HepG2 (cell line): ENCODE measurements at places on chromosomes 2 and 18.

- no peak overlapping the region for H3K27ac ChIP-seq
- no peaks in the 10 kb centered on the region for H3K27me3 ChIP-seq
- H3K4me1 ChIP-seq = peaks cover 41% of the 10 kb centered on the region
- H3K4me3 ChIP-seq = no peak overlapping the region
- no peaks in the 10 kb centered on the region for H3K36me3 ChIP-seq
Measured at GRCh38 chr18:50126471-50126870, 68.5 kb downstream of the MYO5B start.

DNA sequence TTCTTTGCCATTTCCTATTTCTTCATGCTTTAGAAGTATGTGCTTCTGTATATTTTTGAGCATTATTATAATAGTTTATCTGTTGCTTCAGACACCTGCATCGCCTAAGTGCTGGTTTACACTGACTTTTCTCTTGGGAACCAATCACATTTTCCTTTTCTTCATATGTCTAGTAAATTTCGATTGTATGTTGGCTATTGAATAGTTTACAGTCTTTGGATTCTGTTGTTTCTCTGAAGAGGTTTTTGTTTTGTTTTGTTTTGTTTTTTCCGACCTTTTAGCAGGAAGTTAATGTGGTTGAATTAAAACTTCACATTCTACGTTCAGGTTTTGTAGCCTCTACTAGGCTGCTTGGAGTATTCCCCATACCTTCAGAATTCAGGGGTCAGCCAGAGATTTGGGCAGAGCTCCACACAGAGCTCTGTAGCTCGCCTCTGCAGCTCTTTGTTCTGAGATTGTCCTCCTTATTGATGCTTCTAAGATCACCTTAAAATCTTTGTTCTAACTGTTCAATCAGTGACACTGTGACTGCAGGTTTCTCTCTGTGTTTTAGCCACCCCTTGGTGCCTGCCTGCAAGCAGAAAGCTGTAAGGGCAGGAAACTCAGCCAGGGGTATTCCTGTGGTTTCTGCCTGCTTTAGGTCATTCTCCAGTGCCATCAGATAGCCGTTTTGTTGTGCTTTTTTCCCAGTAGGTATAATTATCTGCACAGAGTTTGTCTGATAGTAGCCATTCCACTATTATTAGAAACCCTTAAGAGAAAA lies 83.4 kb downstream of the FAM168B start:
- DNase-seq = no peak
- no peaks in the 10 kb centered on the region for H3K36me3 ChIP-seq
- H3K4me1 ChIP-seq = no peaks in the 10 kb centered on the region

- no peaks in the 10 kb centered on the region for H3K36me3 ChIP-seq
- no peak overlapping the region for H3K27ac ChIP-seq
- no peaks in the 10 kb centered on the region for H3K4me1 ChIP-seq
- H3K4me3 ChIP-seq = no peak overlapping the region
Measured at GRCh38 chr2:30985493-30986230, 152.6 kb downstream of the GALNT14 start.

DNA sequence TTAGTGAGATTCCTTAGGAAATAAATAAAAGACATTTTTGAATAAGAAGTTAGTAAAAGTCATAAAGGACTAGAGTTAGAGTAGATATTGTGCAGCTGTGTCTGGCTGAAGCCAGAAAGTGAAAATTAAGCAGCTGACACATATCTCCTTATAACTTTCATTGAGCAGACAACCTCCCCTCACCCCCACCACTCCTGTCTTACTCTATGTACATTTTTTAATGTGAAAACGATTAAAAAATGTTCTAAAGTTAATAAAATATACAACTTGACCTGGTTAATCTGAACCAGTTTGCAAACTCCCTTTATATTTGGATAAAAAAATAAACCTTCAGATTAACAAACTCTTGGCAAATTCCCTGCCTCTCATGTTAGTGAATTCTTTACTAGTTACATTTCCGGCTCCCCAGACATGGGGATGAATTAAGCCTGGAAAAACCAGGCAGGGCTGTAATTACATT lies 462.8 kb downstream of the MEIS1 start:
- no peak overlapping the region for H3K4me3 ChIP-seq
- H3K4me1 ChIP-seq = no peaks in the 10 kb centered on the region
- no peaks in the 10 kb centered on the region for H3K36me3 ChIP-seq
- DNase-seq = no peak

DNA sequence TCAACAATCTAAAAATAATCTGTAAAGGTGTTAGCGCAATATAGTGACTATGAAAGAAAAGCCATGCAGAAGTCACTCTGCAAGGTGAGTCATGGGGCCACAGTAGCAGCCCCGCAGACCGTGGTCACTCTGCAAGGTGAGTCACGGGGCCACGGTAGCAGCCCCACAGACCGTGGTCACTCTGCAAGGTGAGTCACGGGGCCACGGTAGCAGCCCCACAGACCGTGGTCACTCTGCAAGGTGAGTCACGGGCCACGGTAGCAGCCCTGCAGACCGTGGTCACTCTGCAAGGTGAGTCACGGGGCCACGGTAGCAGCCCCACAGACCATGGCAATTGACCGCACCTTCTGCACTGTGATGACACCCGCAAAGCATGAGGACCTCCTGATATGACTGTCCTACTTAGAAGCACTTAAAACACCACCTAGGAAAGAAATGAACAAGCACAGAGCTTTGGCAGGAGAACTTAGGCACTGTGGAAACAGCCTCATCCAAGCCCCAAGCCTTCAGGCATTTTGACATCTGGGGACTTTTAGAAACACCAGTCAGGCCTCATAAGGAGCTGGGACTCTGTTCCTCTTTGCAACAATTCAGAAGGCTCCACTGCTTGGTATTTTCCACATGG lies 70.1 kb downstream of the LDLRAD4 start:
- no peak for DNase-seq
- peaks cover 9% of the 10 kb centered on the region; the same call in 1 of the 2 replicates for H3K4me1 ChIP-seq
- H3K27me3 ChIP-seq = no peaks in the 10 kb centered on the region
- H3K36me3 ChIP-seq = no peaks in the 10 kb centered on the region
